ENCODE measurements at places on chromosomes 1 and 21.
A peak's percentile ranks its signal among the peaks of the same experiment; 100 is the strongest.

- DNase-seq = no peak
Observed at GRCh38 chr1:180094705-180095295, 59.9 kb upstream of the QSOX1 start.

DNA sequence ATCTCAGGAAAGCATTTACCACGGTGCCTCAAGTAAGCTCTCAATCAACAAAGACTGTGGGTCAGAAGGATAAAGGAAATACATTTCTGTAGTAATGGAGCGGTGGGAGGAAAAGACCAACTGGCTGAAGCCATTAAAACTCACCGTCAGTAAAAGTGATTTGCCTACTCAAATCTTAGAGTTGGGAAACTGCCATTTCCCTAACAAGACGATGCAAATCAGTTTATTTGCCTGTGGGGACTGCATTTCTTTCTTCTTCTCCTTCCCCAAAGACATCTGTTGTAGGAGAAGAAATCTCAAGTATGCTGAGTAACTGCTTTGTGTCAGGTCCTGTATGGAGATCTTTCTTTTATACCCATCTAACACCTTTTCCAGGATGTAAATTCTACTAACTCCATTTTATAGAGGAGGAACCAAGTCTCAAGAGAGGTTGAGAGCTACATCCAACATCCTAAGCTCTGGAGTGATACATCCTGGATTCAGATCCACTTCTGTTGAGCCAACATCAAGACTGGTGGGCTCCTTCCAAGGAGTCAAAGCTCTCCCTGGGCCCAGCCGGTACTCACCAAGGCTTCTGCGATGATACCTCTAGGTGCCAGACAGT is 219.3 kb upstream of the FGGY start:
- DNase-seq = no peak

- no peak for DNase-seq
Observed at GRCh38 chr21:46284077-46284644, 1.2 kb downstream of the MCM3AP start.

DNA sequence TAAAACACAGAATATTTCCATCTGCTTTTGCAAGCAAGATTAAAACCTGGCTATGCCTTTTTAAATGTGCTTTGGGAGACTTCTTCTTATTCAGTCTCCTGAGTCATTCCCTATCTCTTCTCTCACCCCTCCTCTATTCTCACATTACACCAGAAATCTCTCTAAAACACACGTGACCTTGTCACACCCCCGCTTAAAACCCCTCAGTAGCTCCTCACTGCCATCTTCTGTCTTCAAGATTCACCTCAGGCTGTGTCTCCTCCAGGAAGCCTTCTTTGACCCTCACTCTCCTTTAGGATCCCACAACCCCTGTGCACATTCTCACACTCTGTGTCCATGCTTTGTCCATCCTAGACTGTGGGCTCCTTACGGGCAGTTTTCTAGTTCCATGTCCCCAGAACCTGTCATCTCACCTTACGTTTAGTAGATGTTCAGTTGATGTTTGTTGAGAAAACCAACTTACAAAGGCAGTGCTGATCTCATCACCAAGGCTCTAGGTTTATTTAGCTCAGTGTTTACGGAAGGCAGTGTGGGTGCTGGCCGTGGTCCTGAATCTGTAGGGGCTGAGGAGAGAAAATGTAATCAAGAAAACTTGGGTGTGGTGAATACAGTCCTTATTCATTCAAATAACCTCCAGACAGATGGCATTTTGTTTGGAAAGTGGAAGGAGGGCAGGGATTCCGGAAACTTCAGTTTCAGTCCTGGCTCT is 143.5 kb downstream of the DMRTA2 start:
- DNase-seq = no peak

DNA sequence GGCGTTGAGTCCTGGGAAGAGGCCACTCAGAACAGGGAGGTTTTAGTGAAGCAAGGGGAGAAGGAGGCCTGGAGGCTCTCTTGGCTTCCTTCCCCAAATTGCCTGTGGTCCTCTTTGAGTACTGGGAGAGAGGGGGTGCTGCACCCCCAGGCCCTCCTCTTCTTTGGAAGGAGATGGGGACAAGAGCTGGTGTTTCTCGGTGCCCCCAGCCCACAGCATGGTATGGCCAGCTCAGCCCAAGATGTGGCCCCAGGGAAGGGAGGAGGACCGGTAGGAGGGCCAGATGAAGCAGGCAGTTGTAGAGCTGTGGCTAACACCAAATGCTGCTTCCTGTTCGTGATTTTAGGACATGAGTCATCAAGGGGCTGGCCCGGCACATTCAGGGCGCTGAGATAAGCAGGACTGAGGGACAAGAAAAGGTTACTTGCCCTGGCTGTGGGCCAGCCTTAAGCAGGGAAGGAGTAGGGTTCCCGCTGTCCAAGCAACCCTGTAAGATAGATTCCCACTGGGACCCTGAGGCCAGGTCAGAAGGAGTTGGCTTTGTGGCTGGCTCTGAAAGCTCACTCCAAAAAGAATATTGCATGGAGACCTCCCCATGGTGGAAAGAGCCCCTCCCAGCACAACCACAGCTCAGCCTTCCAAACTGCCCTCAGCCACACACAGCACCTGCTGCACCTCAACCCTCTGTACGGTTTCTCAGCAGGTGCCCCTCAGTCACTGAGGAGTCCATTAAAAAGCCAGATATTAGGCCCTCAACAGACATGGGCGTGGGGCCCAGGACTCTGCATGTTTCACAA is 4.9 kb upstream of the TNFRSF1B start:
- peak; percentile 65 for DNase-seq
